ENCODE measurements at places on chromosomes 11 and 22.
A peak's percentile ranks its signal among the peaks of the same experiment; 100 is the strongest.

GRCh38 chr11:44110231-44110679 lies 14.8 kb downstream of the EXT2 start:
- DNase-seq = peak; percentile 46

DNA sequence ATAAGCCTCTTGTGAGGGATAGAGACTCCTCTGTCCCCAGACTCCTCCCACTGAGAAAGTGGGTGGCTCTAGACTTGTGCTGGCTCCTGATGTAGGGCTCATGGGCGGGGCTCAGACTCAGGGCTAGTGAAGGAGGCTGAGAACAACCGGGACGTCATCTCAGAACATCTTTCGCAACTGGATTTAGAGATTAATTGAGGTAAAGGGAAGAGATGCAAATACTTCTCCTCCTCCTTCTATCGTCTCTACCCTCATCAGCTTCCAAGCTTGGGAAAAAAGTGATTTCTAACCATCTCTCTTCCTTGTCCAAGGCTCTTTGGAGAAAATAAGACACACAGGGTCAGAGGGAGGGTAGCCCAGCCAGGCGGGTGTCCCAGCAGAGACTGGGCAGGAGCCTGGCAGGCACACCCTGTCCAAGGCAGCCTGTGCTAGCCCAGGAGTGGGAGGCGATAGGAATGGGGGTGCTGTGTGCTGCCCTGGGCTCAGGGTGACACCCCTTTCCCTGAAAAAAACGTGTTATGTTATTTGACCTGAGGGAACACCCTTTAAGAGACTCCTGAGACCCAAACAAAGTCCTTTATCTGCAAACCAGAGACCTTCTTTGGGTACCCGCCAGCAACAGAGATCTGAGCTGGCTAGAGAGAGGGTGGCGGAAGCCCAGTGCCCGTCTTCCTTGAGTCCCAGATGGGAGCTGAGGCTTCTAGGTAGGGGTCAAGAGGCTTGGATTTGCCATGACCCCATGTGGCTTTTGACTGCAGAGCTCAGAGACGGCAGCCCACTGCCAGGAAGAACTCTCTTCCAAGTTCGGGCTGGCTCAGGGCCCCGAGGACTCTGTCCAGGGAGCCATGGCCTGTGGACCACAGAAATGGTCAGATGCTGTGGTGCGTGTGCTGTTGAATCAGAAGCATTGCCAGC lies 160.9 kb downstream of the ADAMTS15 start:
- no peak for DNase-seq

DNA sequence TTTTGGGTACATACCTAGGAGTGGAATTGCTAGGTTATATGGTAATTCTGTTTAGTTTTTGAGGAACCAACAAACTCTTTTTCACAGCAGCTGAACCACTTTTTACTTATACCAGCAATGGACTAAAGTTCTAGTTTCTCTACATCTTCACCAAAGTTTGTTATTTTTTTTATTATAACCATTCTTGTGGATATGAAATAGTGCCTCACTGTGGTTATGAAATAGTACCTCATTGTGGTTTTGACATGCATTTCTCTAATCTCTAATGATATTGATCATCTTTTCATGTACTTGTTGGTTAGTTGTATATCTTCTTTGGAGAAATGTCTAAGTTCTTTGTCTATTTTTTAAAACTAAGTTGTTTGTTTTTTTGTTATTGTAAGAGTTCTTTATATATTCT lies 27.2 kb downstream of the STIM1 start:
- no peak for DNase-seq

GRCh38 chr11:28072321-28072720 lies 35.6 kb downstream of the KIF18A start:
- no peak for DNase-seq

DNA sequence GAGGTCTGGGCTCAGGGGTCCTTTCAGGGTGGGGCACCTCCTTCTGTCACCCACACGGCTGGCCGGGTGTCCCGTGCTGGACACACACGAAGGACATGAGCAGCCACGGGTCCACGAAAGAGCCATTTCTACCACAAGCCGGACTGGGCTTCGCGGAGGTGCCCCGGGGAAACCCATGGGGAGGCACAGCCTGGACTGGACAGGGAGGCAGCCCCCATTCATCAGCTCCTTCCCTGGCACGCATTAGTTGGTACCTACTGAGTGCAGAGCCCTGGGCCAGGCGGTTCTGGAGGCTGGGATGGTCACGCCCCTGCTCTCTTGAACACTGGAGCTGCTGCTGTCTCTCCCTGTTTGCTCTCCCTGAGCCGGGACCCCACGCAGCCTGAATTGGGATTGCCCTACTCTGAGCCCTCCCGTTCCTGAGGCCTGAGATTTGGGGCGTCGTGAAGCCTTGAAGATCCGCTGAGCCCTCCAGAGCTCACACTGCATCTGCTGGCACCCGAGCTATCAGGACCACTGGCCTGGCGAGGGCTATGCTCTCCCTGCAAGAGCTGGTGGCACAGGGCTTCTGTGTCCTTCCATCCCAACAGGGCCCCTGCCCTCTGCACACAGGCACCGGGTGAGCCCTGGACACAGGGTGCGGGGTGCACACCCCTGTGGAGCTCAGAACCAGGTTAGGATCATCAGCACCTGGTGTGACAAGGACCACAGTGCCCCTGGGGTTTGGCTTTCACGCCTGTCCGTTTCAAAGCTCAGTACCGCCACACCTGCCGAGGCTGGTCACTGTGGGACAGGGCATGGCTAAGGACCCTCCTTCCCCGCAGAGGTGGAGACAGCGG lies 84.6 kb downstream of the MYEOV start:
- no peak for DNase-seq

DNA sequence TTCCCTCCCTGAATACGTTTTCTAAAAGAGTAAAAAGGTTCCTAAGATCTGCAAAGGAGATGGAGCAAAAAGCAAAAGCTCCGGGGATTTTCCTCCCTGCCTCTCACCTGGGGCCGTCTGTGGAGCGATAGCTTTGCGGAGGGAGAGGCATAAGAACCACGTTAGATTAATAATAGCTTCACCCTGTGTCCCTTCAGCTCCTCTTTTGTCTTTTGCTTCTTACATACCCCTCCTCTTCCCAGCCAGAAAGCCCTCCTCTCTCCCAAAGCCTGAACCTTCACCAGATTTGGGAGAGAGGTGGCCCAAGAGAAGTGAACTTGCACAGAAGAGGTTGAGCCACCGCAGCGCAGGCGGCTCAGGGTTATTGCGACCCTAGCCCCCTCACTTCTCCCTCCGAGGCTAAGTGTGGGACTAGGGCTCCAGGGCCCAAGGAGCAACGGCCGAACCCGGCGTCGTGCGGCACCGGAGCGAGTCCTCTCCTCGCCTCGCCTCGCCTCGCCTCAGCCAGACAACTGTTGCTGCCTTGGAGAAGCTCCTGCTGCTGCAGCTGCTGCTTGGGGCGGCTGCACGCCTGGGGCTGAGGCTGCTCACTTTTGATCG lies 97.6 kb upstream of the HSD17B12 start:
- DNase-seq = no peak

- no peak for DNase-seq
Observed at GRCh38 chr11:123011510-123011909, 29.9 kb upstream of the BSX start.

DNA sequence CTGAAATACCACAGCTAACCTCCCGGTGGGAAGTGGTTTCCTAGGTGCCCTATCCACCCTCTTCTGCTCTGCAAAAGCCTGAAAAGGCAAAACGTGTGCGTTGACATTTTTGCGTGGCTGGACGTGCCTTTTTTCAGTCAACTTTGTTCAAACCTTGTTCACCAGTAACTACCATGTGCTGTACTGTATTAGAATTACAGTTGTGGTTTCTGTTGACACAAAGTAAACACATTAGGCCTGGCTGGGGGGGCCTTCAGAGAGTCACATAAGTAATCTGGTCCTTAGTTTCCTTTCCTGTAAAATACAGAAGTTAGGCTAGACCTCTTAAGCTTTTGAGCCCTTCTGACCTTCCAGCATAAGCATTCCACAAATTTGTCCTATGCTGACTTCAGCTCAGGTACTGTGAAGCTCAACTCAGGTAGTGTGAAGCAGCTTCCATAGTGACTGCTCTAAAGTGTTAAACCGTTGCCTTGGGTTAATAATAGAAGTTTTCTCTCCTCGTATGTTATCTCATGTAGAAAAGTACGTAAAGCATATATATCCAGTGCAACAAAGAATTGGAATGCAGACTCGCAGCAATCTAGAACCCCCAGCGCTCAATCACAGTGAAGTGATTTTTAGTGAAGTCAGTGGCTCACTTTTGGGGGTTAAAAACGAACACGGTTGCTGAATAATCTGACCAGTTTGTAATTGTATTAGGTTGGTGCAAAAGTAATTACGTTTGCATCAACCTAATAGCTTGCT lies 1.8 kb downstream of the EWSR1 start:
- peak; percentile 21 for DNase-seq

GRCh38 chr11:72091292-72091691 lies 10.6 kb downstream of the LRRC51 start:
- peak; percentile 90 for DNase-seq

All from suppressor macrophage (primary cell).